Lung microvascular endothelial cell (primary cell): ENCODE measurements at places on chromosomes 3 and 15. TPM values are rescaled to one million over a fixed set of nuclear protein-coding genes. Genes with fewer than 3 reads are reported as not detected.

- peak; percentile 65 for DNase-seq
Measured at GRCh38 chr3:32354362-32354778, 37.3 kb upstream of the CMTM7 start.

Gene SKOR1
- under 0.01 TPM in 2 replicates for total RNA-seq

Gene LPCAT4
- total RNA-seq = 1.5 and 2.8 TPM in 2 replicates

DNA sequence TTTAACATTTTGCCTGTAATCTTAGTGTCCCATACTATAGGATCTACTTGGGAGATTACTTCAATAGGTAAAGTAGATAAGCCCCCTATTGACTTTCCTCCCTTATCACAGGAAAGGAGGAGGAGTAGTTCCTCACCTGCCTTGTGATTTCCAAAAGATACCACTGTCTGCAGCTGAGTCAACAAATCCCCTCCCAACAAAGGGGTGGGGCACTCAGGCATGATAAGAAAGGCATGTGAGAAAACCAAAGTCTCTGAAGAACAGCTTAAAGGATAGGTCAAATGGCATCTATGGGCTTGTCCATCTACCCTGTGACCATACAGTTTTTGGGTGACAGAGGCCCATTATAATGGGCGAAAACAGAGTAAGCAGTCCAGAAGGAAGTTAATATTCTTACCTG, 71.3 kb upstream of the WNT7A start:
- DNase-seq = no peak

- no peak for DNase-seq
Measured at GRCh38 chr3:41569632-41570305, 370.5 kb downstream of the CTNNB1 start.

- no peak for DNase-seq
Measured at GRCh38 chr3:137325170-137325569, 367.4 kb downstream of the IL20RB start.

GRCh38 chr15:47824147-47824546, 106.8 kb downstream of the SEMA6D start:
- DNase-seq = no peak

Gene CFAP91
- total RNA-seq = 0.22 TPM in 1 of 2 replicates, not detected in the other

DNA sequence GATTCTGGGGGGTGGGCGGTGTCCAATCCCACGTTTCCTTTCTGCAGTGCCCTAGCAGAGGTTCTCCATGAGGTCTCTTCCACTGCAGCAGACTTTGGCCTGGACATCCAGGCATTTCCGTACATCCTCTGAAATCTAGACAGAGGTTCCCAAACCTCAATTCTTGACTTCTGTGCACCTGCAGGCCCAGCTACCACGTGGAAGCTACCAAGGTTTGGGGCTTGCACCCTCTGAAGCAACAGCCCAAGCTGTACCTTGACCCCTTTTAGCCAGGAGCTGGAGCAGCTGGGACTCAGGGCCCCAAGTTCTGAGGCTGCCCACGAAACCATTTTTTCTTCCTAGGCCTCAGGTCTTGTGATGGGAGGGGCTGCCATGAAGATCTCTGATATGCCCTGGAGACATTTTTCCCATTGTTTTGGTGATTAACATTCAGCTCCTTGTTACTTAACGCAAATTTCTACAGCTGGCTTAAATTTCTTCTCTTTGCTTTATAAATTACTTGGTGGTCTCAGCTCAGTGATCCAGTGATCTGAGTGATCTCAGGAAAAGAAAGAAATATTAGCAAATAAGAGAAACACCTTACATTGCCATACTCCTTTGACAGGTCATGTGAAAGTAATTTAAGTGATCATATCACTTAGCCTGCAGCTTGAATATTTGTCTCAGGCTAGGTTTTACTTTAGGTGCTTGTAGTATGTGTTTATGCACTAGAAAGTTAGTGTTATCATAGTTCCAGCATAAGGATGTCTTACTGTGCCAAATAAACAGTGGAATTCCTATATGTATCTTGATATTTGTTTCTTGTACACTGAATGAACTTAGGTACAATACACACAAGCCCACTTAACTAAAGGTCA, 3.0 kb downstream of the SNAP23 start:
- no peak for DNase-seq

DNA sequence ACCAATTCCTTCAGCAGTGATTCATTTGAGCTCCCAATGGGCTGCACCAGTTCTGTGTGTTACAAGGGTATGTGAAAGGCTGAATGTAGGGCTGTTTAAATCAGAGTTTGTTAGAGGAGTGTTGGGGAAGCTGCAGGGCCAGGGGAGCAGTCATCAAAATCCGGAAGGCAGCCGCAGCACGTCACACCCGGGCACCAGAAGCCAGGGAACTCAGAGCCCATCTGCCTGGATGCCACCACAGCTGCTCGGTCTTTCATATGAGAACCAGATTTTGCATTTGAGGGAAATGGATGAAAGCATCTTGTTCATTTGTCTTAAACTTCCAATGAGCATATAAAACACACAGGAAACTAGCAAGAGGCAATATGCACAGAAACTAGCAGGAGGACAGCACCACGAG, 24.2 kb upstream of the NEO1 start:
- no peak for DNase-seq

GRCh38 chr3:105647047-105647446, 221.8 kb downstream of the CBLB start:
- DNase-seq = no peak

GRCh38 chr15:66069751-66070150, 183.8 kb downstream of the MEGF11 start:
- DNase-seq = peak; percentile 14

- peak; percentile 77 for DNase-seq
Measured at GRCh38 chr3:32176989-32177701, 61.3 kb upstream of the CMTM8 start.

DNA sequence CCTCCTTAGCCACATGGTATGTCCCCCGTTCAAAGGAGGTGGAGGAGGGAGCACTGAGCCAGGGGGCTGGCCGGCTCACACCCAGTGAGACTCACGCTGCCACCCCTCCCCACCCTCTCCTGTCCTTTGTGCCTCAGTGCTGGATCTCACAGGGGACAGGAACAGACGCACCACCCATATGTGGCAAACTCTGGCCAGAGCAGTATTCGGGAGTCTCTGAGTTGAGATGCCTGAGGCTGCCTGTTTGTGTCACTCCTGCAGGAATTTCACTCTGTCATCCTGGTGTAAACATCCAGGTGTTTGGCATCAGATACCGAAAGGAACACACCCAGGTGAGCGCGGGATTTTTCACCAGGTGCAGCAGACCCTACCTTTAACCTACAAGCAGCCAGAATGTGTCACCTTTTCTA, 25.7 kb downstream of the RGMA start:
- DNase-seq = no peak

GRCh38 chr3:139476348-139476747, at the start of gene RBP2:
TSS of gene RBP2 (minus strand) at chr3:139476516. CDS start at chr3:139476459, 57 bp downstream.
- no peak for DNase-seq

Gene PXYLP1
- total RNA-seq = 0.40 and 0.44 TPM in 2 replicates

GRCh38 chr3:36762918-36763849, 1.2 kb downstream of the DCLK3 start:
- no peak for DNase-seq

DNA sequence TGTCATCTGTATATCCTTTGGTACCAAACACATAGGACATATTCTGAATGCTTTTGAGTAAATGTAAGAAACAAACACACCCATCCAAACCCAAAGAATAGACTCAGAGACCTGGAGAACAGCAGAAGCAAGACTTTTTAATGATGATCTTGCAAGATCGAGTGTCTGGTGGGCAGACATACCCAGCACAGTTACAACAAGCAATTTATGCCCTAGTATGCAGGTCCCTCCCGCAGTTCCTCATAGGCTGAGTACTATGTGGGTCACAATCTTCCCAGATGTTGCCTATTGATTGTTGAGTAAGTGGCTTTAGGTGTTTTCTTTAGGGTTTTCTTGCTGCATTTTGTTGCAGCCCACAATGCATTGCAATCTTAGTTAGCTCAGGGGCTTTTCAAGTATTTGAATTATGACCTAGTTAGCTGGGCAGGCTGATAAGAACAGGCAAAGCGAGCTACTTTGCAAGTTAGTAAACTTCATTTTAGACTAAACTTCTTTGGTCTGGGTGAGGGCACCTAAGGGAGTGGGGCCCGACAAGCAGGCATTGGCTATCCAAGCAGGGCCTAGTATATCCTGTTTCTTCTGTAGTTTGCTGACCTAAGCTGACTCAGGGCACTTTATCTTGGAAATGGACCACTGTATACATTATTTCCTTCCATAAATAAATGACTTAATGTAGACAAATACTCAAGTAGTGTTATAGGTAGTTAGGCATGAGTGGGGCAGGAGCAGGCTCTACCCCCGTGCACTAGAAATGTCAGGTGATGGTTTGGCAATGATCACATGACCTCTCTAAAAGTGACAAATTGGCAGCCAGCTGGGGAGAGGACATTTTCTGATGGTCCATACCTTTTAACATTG, 87.3 kb upstream of the LIPC start:
- DNase-seq = no peak

- DNase-seq = no peak
Measured at GRCh38 chr3:150124142-150124541, 153.4 kb upstream of the PFN2 start.

DNA sequence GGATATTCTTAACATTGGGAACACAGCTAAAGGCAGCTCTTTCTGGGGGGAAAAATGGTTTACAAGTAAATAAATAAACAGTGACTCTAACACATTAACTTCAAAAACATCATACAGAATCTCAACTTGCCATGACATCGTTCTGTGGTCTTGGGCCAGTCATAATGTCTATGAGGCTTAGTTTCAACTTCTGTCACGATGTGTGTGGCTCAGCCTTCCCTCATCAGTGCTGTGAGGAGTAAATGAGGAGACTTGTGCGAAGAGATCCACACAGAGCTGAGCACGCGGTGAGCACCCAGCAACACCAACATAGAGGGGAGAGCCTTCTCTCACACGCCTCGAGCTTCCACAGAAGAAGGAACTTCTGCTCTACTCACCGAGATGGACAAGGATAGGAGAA, 49.0 kb downstream of the DZIP1L start:
- DNase-seq = no peak

GRCh38 chr3:134065252-134066157, 35.8 kb upstream of the SLCO2A1 start:
- no peak for DNase-seq

Gene ARNT2
- total RNA-seq = under 0.01 and 0.22 TPM in 2 replicates

GRCh38 chr3:52399593-52399992, 45.3 kb downstream of the SEMA3G start:
- no peak for DNase-seq

Gene ARPIN
- total RNA-seq = 8.5 and 11.1 TPM in 2 replicates

Gene SNRPA1
- total RNA-seq = 9.2 and 9.5 TPM in 2 replicates

Gene GALNT15
- total RNA-seq = 27.0 and 392 TPM in 2 replicates

DNA sequence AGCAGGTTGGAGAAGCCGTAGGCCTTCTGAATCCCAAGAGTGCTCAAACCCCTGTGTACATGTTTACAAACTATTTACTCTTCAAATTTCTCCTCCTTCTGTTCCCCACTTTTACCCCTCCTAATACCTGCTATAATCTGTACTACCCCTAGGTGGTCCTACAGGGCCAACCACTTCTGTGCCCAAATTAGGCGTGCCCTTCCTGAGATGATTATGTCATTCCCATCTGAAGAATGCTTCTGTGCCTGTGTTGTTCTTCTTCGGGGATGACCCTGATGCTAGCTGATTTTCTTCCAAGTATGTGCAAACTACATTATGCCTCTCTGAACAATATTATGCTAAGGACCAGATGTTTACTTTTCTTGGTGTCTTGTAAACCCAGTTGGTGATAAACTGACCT, 20.5 kb downstream of the RBP2 start:
- peak; percentile 5 for DNase-seq

Gene SNTN
- not detected in 2 replicates for total RNA-seq

DNA sequence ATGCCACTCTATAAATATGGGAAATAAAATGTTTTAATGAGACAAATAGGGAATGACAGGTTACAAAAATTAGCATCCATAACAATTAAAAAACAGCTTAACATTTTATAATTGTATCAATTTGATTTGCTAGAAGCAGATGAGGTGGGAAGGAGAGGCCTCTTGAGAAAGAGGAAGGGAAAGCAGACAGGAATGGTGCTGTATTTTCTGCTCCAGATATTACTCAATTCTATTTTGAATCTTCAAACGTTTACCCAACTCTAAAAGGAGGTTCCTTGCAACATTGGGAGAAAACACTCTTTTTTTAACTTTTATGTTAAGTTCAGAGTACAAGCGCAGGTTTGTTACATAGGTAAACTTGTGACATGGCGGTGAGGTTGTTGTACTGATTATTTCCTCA, 44.9 kb upstream of the ALDH1A3 start:
- DNase-seq = no peak

Gene IL12A
- total RNA-seq = under 0.01 and 0.44 TPM in 2 replicates

DNA sequence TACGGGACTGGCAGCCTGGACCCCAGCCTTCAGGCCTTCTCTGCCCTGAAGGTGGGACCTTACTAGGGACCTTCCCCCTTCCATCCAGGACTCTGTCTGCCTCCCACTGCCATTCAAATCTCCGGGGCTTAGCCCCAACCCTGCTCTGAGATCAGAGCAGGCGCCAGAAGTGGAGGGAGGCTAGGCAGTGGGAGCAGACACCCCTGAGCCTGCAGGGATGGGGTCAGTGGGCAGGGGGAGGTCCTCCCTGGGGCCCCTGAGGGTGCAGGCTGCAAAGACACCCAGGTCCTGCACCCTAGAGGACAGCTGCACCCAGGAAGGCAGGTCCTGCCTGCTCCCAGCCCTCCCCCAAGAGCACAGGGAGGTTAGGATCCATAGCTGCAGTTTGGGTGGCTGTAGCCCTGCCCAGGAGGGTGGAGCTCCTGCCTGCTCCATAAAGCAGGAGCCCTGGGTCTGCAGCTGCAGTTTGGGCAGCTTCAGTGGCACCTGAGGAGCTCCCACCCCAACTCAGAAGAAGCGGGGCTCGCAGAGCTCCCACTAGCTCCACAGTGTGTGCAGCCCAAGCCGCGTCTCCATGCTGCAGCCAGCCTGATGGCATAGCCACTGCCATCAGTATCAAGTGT, 8.1 kb upstream of the POC1A start:
- DNase-seq = no peak

- no peak for DNase-seq
Measured at GRCh38 chr3:151804267-151804666, 9.6 kb upstream of the AADAC start.

Gene CCDC66
- total RNA-seq = 6.3 and 14.3 TPM in 2 replicates

Gene PROK2
- not detected in 2 replicates for total RNA-seq

DNA sequence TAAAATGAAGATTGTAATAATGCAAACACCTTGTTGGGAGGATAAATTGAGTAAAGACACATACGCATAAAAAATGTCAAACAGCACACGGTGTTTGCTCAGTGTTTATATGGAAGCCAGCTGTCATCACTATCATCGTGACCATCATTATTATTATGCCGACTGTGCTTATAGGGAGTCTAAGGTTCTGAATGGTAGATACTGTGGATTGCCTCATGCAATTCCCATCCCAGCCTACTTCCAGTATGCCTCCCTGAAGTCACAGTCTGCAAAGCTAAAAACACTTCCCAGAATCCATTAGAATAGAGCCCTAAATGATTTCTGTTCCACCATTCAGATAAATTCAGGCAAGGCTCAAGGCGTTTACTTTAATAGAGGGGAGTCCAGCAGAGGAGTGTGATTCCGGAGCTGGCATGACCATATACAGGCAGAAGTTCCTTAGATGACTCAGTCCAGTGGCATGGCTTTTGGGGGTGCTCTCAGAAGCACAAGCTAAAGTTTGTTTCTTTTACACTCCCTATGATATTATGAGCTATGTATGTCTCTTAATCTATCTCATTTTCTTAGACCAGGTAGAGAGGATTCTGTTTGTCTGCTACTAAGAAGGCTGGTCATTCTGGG, 148.7 kb downstream of the MEX3B start:
- DNase-seq = no peak
